GM12878 (cell line): ENCODE measurements at places on chromosomes 4 and X.

GRCh38 chr4:149961876-149962597 lies 116.2 kb upstream of the DCLK2 start:
- no peak for DNase-seq

DNA sequence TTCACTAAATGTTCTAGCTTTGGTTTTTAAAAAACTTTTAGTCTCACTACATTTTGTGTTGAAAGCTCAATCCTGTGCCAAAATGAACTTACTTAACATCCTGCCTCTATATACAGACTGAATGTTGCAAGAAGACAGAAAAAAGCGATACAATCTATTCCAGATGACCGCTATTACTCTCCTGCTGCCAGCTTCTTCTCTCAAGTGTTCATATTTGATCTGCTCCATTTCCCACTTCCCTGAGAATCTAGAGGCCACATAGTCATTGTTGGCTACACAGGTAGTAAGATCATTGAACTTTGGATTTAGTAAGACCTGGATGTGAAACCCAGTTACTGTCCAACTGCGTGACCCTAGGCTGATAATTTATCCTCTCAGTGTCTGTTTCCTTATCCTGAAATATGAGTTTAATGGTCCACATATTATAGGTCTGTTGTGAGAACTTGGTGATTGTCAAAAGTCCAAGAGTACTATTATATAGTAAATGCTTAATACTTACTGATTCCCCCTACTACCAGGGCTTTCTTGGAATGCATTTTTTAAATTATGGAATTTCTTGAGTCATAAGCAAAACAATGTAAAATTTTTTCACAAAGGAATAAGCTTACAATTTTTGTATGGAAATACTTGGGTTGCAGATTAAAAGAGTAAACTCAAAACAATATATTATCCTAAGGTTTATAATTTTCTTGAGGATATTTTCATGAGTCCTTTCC lies 976.8 kb upstream of the ADGRL3 start:
- DNase-seq = no peak

GRCh38 chrX:41589634-41590270 lies 99.0 kb upstream of the GPR34 start:
- DNase-seq = no peak

GRCh38 chr4:168811786-168812651 lies 198.0 kb downstream of the CBR4 start:
- no peak for DNase-seq
